ENCODE measurements at places on chromosomes 5 and 9.

DNA sequence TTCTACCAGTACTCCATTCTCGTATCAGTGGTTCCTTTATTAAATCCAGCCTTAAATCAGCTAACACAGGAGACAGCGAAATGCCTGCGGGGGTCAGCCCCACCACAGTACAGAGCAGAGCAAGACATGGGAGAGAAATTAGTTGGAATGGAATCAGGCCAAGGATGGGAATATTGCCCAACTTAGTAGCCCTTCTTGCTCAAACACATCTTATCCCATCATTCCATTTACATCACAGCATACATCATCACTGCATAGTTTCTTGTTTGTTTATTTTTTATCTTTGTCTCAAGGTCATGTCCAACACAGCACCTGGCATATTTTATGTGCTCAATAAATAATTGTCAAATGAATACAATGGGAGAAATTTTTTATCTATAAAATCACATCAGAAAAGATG, 34.3 kb upstream of the DAB2 start:
- DNase-seq, result no peak

GRCh38 chr9:91732187-91733005, 217.6 kb downstream of the ROR2 start:
- DNase-seq, result no peak

GRCh38 chr5:123598028-123598689, 86.2 kb downstream of the CSNK1G3 start:
- DNase-seq, result no peak

GRCh38 chr5:56814361-56814962, 887 bp upstream of the MAP3K1 start:
- DNase-seq, result no peak

- peak; percentile 56 for DNase-seq
Measured at GRCh38 chr5:124735169-124735858, 11.1 kb downstream of the ZNF608 start.

Data from muscle of arm (tissue), 14 donors.